Fibroblast of lung (primary cell): ENCODE measurements at places on chromosomes 13 and 19. TPM values are rescaled to one million over a fixed set of nuclear protein-coding genes. Genes with fewer than 3 reads are reported as not detected.

CD37 gene
- not detected in 2 replicates for total RNA-seq

MATK gene
- total RNA-seq, result under 0.01 TPM in 1 of 2 replicates, not detected in the other

ZNF177 gene
- total RNA-seq, result 2.1 and 3.3 TPM in 2 replicates

RNF126 gene
- total RNA-seq, result 12.1 and 18.0 TPM in 2 replicates

PRR22 gene
- 0.17 and 0.26 TPM in 2 replicates for total RNA-seq

DNA sequence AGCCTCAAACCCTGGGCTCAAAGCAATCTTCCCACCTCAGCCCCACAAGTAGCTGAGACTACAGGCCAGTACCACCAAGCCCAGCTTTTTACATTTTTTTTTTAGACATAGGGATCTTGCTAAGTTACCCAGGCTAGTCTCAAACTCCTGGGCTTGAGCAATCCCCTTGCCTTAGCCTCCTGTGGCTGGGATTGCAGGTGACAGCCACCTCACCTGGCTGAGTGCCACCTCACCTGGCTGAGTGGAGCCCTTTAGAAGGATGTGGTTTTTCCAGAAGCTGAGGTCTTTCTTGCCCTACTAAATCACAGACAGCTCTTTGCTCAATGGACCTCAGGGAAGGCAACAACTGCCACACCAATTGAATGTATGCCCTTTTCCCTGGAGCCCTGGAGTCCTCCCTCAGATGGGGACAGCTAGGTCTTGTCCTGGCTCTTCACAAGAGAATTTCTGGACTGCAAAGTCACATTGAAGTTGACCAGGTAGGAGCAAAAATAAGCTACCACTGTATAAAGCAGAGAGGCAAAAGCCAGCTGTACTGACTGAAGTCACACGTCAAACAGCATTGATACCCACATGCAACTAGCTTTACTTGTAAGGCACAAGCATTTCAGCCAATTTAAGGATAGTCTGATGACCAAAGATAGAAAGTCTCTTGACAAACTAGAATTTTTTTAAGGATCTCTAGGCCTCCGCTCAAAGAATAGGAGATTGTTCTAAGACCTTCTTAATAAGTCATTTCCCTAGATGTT is 14.0 kb downstream of the PDX1 start:
- H3K36me3 ChIP-seq, result no peaks in the 10 kb centered on the region
- H3K4me1 ChIP-seq, result no peaks in the 10 kb centered on the region
- no peak for DNase-seq
- no peak overlapping the region for H3K4me3 ChIP-seq
- H3K27ac ChIP-seq, result no peak overlapping the region

- peaks cover 2% of the 10 kb centered on the region for H3K4me1 ChIP-seq
- H3K27ac ChIP-seq, result no peak overlapping the region
- peak; percentile 82 for DNase-seq
Measured at GRCh38 chr13:80469853-80470381, 129.0 kb upstream of the SPRY2 start.

GRCh38 chr13:34311251-34311650 is 493.3 kb downstream of the RFC3 start:
- no peaks in the 10 kb centered on the region for H3K36me3 ChIP-seq
- H3K4me1 ChIP-seq, result no peaks in the 10 kb centered on the region
- H3K4me3 ChIP-seq, result no peak overlapping the region
- no peaks in the 10 kb centered on the region for H3K27me3 ChIP-seq
- no peak overlapping the region for H3K27ac ChIP-seq
- DNase-seq, result no peak

DNA sequence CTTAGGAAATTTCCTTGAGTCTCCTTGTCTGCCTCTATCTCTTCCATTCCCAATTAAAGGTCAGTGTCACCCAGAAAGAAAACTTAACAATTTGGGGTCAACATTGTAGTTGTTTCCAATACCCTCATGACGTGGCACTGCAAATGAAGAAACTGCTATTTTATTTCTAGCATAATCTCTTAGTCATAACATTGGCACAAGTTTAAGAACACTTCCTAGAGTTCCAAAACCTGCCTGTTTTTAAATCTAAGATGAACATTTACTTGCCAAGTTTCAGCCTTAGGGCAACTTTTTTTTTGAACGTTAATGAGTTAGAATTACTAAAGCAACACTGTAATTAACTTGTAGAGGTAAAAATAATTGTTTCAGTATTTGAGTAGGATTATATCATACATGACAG is 108.0 kb downstream of the LMO7 start:
- no peaks in the 10 kb centered on the region for H3K27me3 ChIP-seq
- no peaks in the 10 kb centered on the region for H3K36me3 ChIP-seq
- DNase-seq, result no peak
- H3K27ac ChIP-seq, result no peak overlapping the region
